ENCODE measurements at places on chromosomes 12 and 14.

GRCh38 chr12:64390275-64390851 lies at the start of gene C12orf56:
TSS of gene C12orf56 (minus strand) at chr12:64390758. CDS start at chr12:64390565, 193 bp downstream.
- DNase-seq = no peak

GRCh38 chr12:54042970-54043853 lies 10.4 kb downstream of the HOXC5 start:
- no peak for DNase-seq

GRCh38 chr14:102375119-102375518 lies 12.4 kb downstream of the TECPR2 start:
- DNase-seq = no peak

DNA sequence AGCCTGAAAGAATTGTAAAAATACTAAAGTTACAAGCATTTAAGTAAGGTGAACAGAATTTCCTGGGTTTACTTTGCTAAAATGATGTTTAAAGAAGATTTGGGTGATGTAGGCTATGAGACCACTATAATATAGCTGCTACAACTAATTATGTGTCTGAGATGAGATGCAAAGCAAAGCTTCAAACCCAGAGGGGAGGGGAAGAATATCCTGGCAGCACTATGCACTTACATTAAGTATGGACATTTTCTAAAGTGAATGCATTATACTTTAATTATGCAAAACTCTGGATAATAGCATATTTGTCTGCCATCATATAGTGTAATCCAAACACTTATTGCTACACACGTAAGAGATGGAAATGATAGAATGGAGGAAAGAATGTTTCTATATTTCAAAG lies 1003.7 kb downstream of the GALC start:
- no peak for DNase-seq

DNA sequence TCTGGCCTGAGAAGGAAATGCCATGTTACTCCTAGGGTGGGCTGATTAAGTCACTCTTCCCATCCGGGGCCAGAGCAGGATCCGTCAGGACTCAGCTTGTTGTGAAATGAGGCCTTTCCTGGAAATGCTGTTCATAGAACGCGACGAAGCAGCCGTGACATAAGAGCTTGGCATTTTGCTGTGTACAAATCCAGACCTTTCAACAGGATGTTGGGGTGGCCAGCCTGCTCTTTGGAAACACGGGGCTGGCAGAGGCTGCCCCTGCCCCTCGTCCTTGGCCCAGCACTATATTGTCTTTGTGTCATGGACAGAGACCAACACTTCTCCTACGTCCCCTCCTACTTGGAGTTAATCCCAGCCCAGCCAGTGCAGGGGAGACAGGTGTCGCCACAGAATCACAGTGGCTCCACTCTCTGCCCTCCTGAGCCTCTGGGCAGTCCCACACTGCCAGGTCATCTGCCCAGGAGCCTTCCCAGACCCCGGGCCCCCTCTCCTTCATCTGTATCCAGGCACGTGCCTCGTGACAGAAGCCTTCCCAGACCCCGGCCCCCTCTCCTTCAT lies 18.6 kb upstream of the EIF5 start:
- no peak for DNase-seq

- no peak for DNase-seq
Observed at GRCh38 chr12:127680516-127680915, 586.5 kb upstream of the TMEM132C start.

GRCh38 chr12:58081488-58081887 lies 140.1 kb downstream of the ATP23 start:
- no peak for DNase-seq

GRCh38 chr12:57781244-57781643 lies 1.3 kb upstream of the TSFM start:
- DNase-seq = no peak

DNA sequence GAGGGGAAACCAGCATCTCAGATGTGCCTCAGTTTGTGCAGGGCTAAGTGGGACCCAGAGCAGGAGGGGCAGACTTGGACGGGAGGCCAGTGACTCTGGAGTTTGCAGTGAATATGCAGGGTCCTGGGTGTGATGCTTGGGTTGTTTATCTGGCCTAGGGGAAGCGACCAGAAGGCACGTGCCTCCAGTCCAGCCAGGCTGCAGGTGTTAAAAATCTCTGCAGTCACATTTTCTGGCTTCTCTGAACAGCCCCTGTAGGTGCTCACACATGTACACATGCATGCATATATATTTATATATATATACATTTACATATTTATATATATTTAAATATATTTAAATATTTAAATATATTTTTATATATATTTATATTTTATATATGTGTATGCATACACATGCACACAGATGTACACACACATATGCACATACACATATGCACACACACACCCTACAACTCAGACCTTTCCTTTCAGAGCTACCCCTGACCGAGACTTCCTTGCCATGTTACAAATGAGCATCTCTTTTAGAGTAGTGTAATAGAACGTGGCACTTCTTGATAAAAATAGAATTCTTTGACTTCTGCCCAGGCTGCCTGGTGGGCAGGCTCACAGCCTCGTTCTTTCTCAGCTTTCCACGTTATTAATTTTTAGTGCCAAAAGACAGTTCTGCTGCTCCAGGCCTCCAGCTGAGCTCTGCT lies 26.8 kb upstream of the TCL1B start:
- DNase-seq = no peak

DNA sequence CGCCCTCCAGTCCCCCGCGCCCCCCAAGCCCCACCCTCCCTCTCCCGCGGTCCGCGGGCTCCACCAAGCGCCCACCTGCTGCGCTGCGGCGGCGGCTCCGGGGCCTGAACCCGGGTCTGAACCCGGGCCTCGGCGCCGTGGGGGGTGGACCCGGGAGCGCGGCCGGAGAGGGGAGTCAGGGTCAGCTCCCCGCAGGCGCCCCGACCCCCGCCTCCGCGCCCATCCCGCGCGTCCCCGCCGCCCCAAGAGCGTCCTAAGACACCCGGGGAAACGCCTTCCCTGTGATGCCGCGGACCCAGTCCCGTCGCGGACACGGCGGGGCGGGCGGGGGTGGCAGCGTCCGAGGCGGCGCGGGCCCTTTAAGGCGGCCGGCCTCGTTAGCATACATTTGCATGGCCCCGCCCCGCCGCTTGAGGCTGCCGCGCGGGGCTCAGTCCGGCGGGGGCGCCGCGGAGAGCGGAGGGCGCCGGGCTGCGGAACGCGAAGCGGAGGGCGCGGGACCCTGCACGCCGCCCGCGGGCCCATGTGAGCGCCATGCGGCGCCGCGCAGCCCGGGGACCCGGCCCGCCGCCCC lies at the start of gene MMP17:
Gene MMP17 (plus strand): TSS at position 433 of the 574 bp plus-strand sequence. CDS start 102 bp downstream, at position 535.
- peak; percentile 52 for DNase-seq

GRCh38 chr14:77526266-77526665 lies 27.6 kb upstream of the ISM2 start:
- DNase-seq = no peak

GRCh38 chr12:114873656-114874055 lies 189.7 kb upstream of the TBX3 start:
- DNase-seq = no peak

DNA sequence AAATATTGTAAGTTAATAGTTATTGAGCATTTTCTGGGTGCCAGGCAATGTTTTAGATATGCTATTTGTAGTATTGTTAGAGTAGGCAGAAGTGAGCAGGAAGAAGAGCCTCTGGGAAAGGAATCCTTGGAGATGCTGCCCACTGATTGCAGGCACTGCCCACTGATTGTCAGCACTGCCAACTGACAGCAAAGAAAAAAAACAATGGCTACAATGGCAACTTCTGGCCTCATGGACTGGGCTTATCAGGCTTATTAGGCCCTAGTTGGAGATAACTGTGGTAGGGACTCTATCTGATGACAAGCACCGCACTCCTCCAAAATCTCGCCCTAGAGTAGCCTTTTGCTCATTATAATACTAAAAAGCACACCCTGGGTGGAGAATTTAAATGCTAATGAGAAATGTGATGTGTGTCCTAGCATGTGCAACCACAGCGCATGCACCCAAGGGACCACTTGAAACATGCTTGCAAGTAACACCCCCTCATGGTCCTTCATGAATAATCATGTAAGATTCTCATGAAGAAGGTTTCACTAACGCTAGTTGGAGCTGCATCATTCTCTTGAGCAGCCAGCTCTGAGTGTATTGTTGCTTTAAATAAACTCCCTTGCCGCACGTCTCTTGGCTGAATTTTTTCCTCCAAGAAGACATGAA lies 103.5 kb upstream of the PPP4R3A start:
- no peak for DNase-seq

GRCh38 chr14:81331229-81332021 lies 68.7 kb downstream of the STON2 start:
- DNase-seq = no peak

GRCh38 chr12:65754744-65755595 lies 69.3 kb upstream of the HMGA2 start:
- no peak for DNase-seq

GRCh38 chr14:20377171-20377570 lies 33.7 kb downstream of the PARP2 start:
- peak; percentile 12 for DNase-seq

- DNase-seq = peak; percentile 61
Observed at GRCh38 chr14:95527387-95528002, 7.4 kb upstream of the GLRX5 start.

DNA sequence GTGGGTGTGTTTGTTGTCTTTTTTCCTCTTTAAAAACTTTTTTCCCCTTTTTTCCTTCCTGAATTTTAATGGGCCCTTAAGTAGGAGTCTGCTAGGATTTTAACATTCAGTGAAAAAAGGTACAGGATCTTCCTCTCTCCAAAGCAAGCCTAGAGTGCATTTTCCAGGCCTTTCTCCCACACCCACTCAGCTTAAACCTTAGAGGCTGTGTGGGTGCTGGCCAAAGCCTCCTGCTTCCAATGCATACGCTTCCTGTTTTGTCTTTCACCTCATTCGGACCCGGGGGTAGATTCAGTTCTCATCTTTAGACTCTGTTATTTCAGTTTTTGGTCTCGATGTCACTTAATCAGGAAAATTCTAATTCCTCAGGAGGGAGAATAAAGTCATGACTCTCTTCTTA lies 51.2 kb downstream of the TMEM30B start:
- no peak for DNase-seq

GRCh38 chr12:111757361-111758119 lies 9.2 kb upstream of the ALDH2 start:
- peak; percentile 88 for DNase-seq

DNA sequence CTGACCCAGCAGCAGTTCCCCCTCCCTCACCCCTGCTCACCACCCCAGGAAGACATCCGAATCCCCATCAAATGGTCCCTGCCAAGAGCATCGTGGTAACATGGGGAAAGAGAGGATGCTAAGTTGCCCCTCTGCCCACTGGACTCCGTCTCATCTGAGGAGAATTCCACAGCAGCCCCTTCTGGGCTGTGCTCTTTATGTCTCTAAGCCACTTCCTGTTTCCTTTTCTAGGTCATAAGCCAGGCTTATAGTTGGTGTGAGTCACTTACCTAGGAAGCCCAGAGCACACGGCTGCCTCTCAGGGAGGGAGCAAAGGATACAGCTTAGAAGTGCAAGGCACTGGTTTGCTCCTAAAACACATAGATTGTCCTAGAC lies 76.0 kb downstream of the VCPKMT start:
- DNase-seq = peak; percentile 93

GRCh38 chr14:36163451-36163850 lies 13.1 kb downstream of the PTCSC3 start:
- no peak for DNase-seq

GRCh38 chr12:108333898-108334699 lies 5.0 kb downstream of the CMKLR1 start:
- peak; percentile 63 for DNase-seq

- DNase-seq = peak; percentile 26
Observed at GRCh38 chr14:20707622-20708021, 19.1 kb downstream of the ANG start.

DNA sequence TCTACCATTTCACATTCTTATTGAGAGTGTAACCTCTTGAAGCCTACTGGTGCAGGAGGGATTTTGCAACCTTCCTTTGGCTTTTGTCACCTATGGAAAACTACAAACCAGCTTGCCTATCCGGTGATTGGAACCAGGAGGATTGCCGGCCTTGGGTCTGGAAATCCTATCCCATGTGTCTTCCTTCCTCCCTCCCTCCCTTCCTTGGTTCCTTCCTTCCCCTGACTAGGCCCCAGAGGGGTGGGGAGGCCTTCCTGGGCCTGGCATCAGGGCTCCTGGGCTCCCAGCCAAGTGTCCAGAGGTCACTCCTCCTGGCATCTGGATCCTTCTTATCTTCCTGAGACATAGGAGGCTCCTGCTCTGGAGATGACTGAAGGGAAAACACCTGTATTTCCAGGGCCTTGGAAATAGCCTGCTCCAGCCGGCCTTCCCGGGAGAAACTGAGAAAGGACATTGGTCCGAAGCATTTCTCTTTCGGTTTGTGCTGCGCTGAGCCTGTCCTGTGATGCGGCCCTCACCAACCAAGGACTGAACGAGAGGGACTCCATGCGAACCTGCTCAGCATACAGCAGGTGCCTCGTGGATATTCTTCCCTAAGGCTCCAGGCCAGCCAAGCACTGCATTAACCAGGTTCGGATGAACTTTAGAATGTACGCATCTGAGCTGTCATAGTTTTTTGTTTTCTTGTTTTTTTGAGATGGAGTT lies 43.4 kb downstream of the PSMA6 start:
- peak; percentile 61 for DNase-seq

DNA sequence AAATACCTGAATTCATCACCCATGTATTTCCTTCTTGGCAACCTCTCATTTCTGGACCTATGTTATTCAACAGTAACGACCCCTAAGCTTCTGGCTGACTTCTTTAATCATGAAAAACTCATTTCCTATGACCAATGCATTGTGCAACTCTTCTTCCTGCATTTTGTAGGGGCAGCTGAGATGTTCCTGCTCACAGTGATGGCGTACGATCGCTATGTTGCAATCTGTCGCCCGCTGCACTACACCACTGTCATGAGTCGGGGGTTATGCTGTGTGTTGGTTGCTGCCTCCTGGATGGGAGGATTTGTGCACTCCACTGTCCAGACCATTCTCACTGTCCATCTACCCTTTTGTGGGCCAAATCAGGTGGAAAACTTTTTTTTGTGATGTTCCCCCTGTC lies 356 bp downstream of the OR4Q2 start:
- no peak for DNase-seq

DNA sequence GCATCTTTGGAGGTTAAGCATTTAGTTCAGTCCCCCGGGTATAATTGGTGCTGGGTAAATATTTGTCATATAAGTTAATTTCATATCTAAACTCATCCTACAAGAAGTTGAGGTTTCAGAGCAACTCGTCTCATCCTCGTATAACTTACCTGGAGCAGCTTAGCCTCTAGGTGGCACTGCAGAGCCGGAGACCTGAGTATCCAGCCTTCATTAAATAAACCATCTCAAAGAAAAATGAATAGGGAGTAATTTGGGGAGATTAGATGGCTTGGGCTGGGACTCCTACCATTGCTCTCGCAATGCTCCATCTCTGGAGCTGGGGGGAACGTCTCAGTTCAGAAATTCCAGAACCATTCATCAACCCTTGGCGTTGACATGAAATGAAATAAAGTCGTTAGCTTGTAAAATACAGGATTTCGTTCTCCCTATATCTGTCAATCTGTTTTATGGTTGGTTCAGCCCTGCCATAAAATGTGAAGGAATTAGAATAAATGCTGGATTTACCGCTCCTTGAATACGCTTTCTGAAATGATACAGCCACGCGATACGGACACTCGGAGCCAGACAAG lies 122.9 kb upstream of the TMEM132D start:
- peak; percentile 34 for DNase-seq

GRCh38 chr12:27428466-27428865 lies 18.1 kb upstream of the SMCO2 start:
- no peak for DNase-seq

- DNase-seq = no peak
Observed at GRCh38 chr14:96627386-96627785, 125.2 kb downstream of the PAPOLA start.

Data from M059J (cell line).